SK-MEL-5 (cell line): ENCODE measurements at places on chromosomes 2 and 18.

- DNase-seq, result no peak
These were observed 141.3 kb upstream of the THUMPD2 start for GRCh38 chr2:39920307-39920801.

DNA sequence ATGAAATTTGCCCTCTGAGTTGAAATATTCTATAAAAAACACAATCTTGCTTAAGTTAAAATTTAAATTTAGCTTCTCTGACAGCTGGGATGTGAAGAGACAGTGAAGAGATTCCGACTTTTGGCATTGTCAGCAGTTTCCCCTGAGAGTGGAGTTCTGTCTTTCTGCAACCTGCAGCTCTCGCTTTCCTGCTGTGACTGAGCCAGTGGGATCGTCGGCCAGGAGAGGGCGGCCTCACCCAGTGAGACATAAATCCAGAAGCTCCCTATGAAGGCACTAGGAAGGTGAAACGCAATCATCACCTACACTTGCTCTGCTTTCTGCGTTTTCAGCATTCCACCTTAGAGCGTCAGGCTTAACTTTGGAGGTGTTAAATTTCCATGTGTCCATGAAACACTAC is 75.4 kb upstream of the HNMT start:
- DNase-seq, result peak; percentile 60

- peak; percentile 6 for DNase-seq
These were observed 77.4 kb downstream of the ABCA12 start for GRCh38 chr2:215060861-215061536.

GRCh38 chr2:70515938-70516337 is 37.7 kb downstream of the TGFA start:
- no peak for DNase-seq

DNA sequence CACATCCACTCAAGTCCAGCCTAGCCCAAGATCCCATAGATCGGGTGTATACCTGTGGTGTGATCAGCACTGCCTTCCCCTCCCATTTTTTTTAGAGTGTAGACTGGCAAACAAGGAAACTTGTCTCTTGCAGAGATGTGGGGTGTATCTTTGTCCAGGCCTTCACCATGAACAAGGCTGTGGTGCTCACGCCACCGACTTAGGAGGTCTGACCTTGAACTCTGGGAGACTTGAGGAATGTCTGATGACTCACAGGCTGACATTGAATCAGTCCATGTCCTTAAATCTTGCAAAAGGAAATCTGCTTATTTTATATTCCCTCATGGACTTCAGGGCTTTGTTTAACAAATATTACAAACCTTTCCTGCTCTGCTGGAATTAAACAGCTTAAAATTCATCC is 4.5 kb upstream of the CTIF start:
- DNase-seq, result no peak

GRCh38 chr2:64423303-64423702 is 30.7 kb upstream of the LGALSL start:
- DNase-seq, result no peak

DNA sequence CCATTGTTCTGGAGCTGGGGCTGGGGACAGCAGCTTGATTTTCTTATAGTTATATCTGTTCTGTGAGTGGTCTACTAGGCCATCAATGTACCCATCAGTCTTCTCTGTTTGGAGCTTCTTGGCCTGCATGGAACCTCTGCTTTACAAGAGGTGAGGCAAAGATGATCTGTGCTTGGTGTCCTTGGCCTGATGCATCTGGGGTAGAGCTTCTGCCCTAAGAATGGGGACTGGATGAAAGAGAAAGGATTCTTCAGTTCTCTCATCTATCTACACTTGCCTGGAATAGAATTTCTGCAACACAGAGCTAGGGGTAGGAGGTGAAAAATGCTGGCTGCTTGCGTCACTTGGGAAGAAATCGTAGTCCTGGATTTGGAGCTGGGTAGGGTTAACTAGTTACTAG is 46.2 kb downstream of the ACSL3 start:
- DNase-seq, result no peak

DNA sequence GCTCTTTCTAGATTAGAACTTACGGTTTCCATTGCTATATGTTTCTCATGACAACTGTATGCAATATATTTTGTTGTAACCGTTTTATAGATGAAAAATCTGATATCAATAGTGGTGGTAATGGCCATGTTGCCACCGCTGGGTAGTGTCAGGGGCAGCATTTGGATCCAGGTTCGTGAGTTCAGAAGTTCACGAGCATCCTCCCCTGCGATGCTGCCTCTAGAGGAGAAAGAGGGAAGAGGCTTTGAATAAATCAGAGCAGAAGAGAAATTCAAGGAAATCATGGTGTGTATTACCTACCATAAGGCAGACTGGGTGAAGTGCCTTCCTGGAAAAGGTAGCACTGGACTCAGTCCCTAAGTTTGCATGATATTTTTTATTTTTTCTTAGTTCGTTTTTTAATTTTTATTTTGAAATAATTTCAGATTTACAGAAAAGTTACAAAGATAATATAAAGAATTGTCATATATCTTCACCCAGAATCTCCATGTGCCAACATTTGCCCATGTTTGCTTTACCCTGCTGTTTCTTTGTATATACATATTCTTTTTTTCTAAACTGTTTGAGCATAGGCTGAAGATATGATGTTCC is 3.3 kb upstream of the ZBTB7C start:
- DNase-seq, result peak; percentile 72

- DNase-seq, result no peak
These were observed 73.0 kb downstream of the MYO1B start for GRCh38 chr2:191318037-191318728.

GRCh38 chr2:200022511-200022910 is 67.1 kb downstream of the MAIP1 start:
- DNase-seq, result no peak

- DNase-seq, result no peak
These were observed 80.6 kb upstream of the GLS start for GRCh38 chr2:190799999-190800398.
